ENCODE measurements at places on chromosomes 3 and 15. TPM values are rescaled to one million over a fixed set of nuclear protein-coding genes. Genes with fewer than 3 reads are reported as not detected.

- DNase-seq, result peak; percentile 96
These were observed 1.9 kb downstream of the AEN start for GRCh38 chr15:88623061-88623460.

DNA sequence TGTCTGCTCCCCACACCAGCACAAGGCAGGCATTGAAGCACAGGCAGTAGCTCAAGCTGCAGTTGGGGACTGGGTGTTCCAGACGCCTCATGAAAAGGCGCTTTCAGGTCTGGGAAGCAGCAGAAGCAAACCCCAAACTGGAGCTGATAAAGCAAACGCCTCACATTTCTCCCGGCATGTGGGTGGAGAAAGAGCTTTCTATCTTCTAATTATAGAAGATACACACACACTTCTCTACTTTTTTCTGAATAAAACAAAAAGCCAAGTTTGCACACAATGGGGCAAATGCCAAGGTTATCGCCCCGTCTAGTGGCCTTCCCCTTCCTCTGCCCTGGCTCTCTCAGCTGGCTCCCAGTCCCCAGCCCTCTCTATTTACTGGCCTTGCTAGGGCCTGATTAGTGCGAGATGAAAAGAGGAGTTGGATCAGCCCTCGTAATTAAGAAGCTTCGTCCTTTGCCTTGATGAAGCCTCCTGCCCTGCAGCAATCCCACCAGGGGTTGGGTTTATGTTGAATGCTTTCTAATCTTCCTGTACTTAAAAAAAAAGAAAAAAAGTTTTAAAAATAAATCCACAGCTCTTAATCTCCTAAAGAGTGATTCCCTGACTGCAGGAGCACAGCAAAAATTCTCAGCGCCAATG lies 120.2 kb downstream of the MEGF11 start:
- DNase-seq, result no peak

- DNase-seq, result no peak
These were observed 753.5 kb upstream of the NECTIN3 start for GRCh38 chr3:110318108-110318507.

DNA sequence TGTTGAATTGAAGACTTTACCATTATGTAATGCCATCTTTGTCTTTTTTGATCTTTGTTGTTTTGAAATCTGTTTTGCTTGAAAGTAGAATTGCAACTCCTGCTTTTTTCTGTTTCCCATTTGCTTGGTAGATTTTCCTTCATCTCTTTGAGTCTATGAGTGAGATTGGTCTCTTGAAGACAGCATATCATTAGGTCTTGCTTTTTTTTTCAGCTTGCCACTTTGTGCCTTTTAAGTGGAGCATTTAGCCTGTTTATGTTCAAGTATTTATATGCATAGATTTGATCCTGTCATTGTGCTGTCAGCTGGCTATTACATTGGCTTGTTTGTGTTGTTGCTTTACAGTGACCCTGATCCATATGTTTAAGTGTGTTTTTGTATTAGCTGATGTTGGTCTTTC lies 131.8 kb downstream of the ZIC1 start:
- no peak for DNase-seq

DNA sequence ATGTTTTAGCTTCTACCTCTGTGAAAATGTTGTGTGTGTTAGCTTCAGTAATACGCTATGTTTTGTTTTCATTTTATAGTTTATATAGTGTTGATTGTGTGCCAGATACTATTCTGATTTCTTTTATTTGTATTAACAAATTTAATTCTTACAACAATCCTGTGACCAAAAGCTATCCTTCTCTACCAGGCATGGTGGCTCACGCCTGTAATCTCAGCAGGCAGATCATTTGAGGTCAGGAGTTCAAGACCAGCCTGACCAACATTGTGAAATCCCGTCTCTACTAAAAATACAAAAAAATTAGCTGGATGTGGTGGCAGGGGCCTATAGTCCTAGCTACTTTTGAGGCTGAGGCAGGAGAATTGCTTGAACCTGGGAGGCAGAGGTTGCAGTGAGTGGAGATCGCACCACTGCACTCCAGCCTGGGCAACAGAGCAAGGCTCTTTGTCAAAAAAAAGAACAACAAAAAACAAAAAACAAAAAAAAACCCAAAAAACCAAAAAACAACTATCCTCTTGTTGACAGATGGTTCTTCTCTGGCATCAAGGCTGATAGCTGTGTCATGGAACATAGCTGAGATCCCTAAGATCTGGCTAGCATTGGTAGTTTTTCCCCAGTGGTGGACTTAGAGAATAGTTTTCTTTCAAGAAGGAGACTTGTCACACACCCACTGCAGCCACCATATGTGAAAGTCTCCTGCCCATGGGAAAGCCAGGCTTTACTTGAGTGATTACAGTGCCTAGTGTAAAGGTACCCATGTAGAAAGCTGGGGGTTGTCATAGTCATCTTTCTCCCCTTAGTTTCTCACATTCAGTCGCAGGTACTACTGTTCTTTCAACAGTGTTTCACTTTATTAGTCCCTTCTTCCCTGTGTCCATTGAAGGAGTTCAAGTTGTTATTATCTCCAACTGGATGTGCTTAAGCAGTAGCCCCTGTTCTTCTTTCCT lies 116.5 kb downstream of the UBE2E2 start:
- peak; percentile 38 for DNase-seq

TP63 gene
- total RNA-seq, result 0.06 TPM

DNA sequence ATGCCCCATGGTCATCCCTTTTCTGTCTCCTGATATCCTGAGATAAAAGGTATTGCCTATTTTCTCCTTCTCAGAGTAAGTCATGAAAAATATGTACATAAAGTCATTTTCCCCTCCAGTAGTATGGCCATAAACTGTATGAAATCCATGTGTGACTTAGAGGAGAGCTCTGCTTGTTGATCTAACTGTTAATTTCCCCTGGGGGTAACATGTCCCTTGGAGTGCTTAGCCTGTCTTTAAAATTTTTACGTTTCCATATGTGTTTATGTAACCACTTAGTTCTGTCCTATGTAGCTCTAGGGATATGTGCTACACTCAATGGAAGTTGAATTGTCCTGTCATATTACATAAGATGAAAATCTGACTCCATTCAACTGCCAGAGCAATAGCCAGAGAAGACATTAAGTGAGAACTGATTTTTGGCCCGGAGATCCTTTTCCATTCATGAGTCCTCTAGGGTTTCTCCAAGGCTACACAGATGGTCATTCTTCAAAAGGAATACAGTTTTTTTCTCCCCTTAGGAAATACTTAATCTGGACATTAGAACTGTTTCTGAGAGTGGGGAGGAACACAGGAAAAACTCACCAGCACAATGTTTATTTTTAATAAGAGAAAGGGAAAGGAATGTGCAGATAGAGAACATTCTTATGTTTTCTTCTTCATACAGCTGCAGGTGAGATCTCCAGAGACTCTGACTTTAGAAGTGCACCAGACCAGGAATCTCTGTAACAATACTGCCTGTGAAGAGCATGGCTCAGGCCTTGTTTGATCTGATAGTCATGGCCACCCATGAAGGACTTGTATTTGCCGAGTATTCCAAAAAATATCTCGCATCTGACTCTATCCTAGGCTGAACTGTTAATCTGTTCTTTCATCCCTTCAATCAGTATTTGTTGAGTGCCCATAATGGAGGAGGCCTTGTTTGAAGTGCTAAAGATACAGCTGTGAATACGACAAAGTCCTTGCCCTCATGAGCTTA lies 29.8 kb upstream of the CLRN1 start:
- DNase-seq, result no peak

GRCh38 chr3:6781092-6781491 lies 79.8 kb upstream of the GRM7 start:
- no peak for DNase-seq

DNA sequence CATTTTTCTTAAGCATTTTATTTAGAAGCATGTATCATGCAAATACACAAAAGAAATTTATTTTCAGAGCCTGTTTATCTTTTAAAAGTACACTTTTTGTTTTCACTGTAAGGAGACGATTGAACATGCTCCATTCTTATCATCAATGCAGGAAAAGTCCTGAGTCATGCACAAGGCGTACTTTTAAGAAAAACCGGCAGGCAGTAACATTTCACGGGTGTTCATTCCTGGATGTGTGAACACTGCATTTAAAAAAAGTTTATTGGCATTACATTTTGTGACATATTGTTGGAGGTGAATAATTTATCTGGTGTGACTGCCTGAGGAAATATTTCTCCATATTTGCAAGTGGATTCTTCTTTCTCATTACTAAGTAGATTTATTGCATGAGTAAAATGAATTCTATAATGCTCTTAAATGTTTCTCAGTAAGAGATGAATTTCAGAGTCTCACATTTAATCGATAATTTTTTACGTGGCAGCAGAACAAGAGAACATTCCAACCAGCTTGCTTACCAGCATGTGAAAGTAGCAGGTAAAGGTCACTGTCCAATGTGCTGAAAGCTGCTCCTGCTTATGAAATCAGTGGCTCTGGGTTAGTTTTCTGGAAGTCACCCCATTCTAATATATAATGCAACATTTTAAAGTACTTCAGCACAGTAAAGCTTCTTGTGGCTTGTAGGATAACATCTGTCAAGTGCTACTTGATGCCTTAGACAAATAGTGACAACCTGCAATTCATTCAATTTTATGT lies 87.0 kb downstream of the SV2B start:
- peak; percentile 13 for DNase-seq

GRCh38 chr3:10672422-10672821 lies 143.6 kb upstream of the SLC6A11 start:
- no peak for DNase-seq

DNA sequence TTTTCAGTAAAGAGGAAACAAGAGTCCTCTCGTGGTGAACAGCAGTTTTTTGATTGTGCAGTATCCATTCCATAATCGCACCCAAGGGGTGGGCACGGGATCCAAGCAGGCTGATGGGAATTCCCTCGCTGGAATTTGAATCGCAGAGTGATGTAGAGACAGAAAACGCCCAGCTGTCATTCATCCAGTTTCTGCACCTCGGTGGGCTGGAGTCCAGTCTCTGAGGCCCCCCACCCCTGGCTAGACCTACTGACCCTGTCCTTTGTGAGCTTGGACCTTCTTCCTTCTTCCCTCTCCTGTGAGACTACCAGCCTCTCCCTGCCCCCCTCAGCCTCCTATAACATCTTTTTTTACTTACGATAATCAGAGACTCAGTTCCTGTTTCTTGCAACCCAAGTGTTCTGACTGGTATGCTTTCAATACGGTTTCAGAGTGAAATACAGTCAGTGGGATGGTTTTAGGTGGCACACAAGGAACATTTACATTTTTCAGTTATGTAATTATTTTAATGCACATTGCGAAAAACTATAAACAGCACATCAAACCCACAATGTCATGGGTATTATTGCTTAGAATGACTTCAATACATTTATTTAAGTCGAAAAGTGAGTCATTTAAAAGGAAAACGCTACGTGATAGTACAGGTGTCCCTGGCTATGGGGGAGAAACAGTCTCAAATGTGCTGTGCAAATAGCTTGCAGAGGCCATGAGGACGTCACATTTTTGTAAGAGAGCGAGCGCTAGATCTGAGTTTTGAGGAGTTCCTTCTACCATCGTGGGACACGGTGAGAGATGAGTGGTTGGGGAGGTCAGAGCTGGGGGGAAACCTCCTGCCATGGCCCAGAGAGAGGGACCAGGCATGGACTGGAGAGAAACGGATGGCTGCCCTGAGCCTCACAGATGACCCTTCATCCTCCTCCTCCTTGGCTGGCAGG lies 37.5 kb upstream of the CHST2 start:
- DNase-seq, result no peak

GRCh38 chr3:132643366-132643765 lies 16.2 kb downstream of the ACAD11 start:
- DNase-seq, result no peak

NPAP1 gene
- not detected for total RNA-seq

- peak; percentile 96 for DNase-seq
These were observed 194.4 kb downstream of the ARRDC4 start for GRCh38 chr15:98154863-98155262.

GRCh38 chr15:33029109-33029652 lies 165.3 kb downstream of the FMN1 start:
- DNase-seq, result no peak

CRYGS gene
- 0.13 TPM for total RNA-seq

- no peak for DNase-seq
These were observed 7.6 kb downstream of the KY start for GRCh38 chr3:134643150-134643675.

DNA sequence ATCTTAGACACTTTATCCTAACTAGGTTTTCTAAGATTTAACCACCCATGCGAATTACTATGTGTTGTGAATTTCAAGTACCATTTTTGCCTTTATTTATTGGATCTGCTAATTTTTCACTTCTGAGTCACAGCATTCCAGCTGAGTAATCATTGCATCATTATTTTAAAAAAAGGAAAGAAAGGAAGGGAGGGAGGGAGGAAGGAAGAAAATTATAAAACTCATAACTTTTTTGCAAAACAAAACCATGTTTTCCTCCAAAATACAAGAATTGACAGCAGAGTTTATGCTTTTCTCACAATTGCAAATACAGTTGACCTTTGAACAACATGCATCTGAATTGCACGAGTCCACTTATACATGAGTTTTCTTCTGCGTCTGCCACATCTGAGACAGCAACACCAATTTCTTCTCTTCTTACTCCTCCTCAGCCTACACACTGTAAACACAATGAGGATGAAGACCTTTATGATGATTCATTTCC lies 651.4 kb upstream of the NECTIN3 start:
- DNase-seq, result peak; percentile 94

A4GNT gene
- not detected for total RNA-seq

DNA sequence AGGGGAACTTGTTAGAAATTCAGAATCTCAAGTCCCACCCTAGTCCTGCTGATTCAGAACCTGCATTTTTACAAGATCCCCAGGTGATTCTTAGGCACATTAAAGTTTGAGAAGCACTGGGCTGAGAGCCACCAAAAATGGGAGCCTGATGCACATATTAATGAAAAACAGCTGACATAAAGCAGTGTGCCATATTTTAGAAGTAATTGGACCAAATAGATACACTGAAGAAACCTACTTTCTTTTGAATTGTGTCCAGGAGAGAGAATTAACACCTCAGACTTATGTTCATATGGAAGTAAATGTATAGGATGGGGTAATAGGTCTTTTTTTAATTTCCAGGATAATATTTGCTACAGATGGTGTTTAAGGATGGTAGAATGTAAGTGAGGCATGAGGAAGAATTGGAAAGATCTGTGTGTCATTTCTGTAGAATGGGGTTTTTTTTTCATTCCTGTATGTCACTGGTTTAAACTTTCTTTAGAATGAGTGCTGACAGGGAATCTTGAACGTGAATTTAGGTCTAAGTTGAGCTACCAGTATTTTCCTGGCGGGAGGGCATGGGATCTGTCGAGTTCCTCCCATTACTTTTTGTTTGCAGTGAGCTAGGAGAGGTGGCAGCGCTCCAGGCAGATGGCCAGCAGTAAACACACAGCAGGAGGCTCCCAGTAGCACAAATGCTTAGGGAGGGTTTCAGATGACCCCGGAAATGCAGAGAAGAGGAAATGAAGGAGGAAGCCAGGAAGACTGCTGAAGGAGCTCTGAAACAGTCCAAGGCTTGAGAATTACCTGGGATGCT lies 185.6 kb downstream of the PLCL2 start:
- DNase-seq, result peak; percentile 17

TMEM212 gene
- total RNA-seq, result not detected

DNA sequence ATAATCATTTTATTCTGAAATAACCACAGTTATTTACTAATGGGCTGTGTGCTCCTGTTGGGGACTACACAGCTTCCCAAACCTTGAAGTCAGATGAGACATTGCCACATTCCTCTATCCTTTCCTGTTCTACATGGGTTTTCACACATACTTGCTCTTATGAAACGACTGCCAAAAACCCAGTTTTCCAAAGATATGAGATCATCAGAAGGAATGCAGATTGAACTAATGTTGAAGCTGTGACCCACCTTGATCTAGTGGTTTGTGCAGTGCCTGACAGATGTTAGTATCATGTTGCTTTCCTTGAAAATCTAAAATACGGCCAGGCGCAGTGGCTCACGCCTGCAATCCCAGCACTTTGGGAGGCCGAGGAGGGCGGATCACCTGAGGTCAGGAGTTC lies 144.6 kb downstream of the VGLL4 start:
- DNase-seq, result peak; percentile 96

GRCh38 chr3:152259468-152259867 lies 9.3 kb upstream of the MBNL1 start:
- no peak for DNase-seq

TUSC7 gene
- not detected for total RNA-seq

Data from HT1080 (cell line).